ENCODE measurements at places on chromosomes 16 and 17. TPM values are rescaled to one million over a fixed set of nuclear protein-coding genes. Genes with fewer than 3 reads are reported as not detected.

- ATAC-seq: no peak
Observed at GRCh38 chr17:75340631-75341030, 51.4 kb upstream of the SLC25A19 start.

GRCh38 chr17:79085154-79085920 is 10.7 kb downstream of the ENGASE start:
- no peak for ATAC-seq

- no peak for ATAC-seq
Observed at GRCh38 chr16:56108724-56109123, 82.6 kb upstream of the GNAO1 start.

GRCh38 chr16:30053376-30054015 is 12.1 kb upstream of the ALDOA start:
- peak; percentile 10 for ATAC-seq

DNA sequence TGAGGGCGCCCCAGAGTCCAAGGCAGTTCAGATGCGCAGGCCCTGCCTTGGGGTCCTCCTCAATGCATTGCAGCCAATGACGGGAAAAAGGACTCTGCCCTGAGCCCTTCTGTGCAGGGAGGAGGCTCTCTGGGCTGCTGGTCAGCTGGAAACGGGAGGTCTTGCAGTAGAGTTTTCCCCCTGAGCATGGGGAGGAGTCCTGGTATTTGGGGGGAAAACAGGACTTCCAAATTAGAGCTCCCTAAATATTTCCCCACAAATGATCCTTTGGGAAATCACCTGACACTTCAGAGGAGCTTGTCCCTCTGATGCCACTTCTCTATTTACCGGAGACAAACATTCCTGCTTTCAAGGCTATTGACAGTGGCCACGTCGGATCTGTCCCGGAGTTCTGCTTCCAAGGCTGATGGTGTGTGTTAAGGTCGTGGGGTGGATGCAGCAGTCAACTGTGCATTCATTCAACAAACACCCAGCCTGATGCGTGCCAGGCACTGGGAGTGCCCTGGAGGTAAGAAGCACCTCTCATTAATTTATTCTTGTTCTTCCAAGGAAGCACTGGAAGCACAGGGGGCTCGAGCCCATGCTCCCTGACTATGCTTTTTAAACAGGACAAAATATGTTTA is 73.0 kb upstream of the DNAH17 start:
- no peak for ATAC-seq

The SLC5A11 gene
- not detected for total RNA-seq

- no peak for ATAC-seq
Observed at GRCh38 chr16:5845046-5845445, 747.5 kb upstream of the EEF2KMT start.
